Naive thymus-derived CD8-positive, alpha-beta T cell (primary cell): ENCODE measurements at places on chromosomes 6 and 20. TPM values are rescaled to one million over a fixed set of nuclear protein-coding genes. Genes with fewer than 3 reads are reported as not detected.

PACSIN1 gene
- 0.41 TPM for total RNA-seq

ECT2L gene
- 0.26 TPM for total RNA-seq

- no peak overlapping the region for H3K4me3 ChIP-seq
- no peak for DNase-seq
- H3K27ac ChIP-seq: no peak overlapping the region
Observed at GRCh38 chr6:56637640-56638039, 5.0 kb downstream of the DST start.

LTB gene
- 450 TPM for total RNA-seq

- no peak overlapping the region for H3K27ac ChIP-seq
- no peak overlapping the region for H3K4me3 ChIP-seq
- H3K27me3 ChIP-seq: no peaks in the 10 kb centered on the region
- H3K4me1 ChIP-seq: no peaks in the 10 kb centered on the region
- DNase-seq: no peak
Observed at GRCh38 chr20:52529826-52530225, 338.2 kb upstream of the ZFP64 start.

DNA sequence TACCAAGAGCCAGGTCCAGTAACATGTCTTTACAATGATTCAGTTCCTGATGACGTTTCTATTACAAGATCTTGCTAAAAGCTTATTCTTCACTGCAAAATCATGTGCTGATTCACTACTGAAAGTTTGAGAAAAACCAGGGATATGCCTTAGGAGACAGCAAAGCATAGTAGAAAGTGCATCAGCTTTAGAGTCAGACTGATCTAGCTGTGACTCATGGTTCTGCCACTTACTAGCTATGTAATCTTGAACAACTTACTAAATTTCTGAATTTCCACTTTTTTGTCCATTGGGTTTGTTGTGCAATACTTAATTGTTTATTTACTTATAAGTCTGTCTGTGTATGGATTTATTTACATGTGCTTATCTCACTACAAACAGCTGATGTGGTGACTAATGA lies 198.5 kb upstream of the RSPO3 start:
- DNase-seq: no peak
- no peaks in the 10 kb centered on the region for H3K4me1 ChIP-seq
- H3K27me3 ChIP-seq: peaks cover 7% of the 10 kb centered on the region
- H3K36me3 ChIP-seq: no peaks in the 10 kb centered on the region
- no peak overlapping the region for H3K4me3 ChIP-seq

DACT2 gene
- total RNA-seq: not detected

SNX9 gene
- total RNA-seq: 38.2 TPM

- H3K27me3 ChIP-seq: no peaks in the 10 kb centered on the region
- no peak for DNase-seq
- H3K4me3 ChIP-seq: no peak overlapping the region
- no peaks in the 10 kb centered on the region for H3K4me1 ChIP-seq
- H3K27ac ChIP-seq: no peak overlapping the region
Observed at GRCh38 chr20:16302818-16303217, 270.4 kb downstream of the KIF16B start.

- DNase-seq: no peak
- H3K27me3 ChIP-seq: no peaks in the 10 kb centered on the region
- H3K4me1 ChIP-seq: peaks cover 17% of the 10 kb centered on the region
- H3K4me3 ChIP-seq: no peak overlapping the region
- H3K27ac ChIP-seq: no peak overlapping the region
- peaks cover 14% of the 10 kb centered on the region for H3K36me3 ChIP-seq
Observed at GRCh38 chr6:5569491-5569890, 308.2 kb downstream of the FARS2 start.

MOXD1 gene
- total RNA-seq: 0.22 TPM

DNA sequence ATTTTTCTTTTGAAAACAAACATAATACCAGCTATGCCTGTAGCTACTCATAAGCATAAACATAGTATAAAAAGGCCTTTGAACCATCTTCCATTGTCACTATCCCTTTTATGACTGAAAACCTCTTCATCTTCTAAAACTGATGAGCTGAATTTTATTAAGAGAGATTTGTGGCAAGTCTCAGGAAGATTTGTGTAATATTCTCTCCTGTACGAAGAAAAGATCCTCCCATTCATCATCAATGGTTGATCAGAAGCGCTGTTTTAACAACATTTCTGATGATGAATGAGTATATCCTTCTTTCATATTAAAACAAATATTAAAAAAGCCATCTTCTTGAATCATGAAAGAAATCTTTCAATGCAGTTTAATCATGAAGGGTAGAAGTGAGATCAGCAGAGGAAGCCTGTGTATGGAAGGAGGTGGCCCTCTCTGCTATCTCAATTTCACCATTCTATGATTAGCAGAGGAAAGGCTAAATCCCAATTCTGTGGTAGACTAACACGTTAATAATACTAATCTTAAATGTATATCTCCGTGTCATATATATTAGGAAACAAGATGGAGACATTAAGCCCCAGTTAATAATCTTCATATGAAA lies 430.2 kb downstream of the FRK start:
- no peak for DNase-seq
- no peak overlapping the region for H3K27ac ChIP-seq
- no peaks in the 10 kb centered on the region for H3K27me3 ChIP-seq
- H3K36me3 ChIP-seq: no peaks in the 10 kb centered on the region

DNA sequence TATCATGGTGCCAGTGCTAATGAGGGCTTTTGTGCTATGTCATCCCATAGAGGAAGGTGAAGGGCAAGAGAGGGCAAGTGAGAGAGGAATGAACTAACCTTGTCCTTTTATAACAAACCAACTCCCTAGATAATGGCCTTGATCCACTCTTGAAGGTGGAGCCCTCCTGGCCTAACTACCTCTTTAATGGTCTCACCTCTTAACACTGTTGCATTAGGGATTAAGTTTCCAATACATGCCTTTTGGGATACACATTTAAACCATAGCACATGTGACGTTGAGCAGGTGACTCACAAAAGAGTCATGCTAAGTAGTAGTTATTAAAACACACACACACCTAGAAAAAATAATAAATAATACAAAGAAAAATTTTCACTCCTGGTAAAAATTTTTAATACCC lies 36.9 kb downstream of the CCN2 start:
- H3K4me1 ChIP-seq: peaks cover 15% of the 10 kb centered on the region
- peaks cover 20% of the 10 kb centered on the region for H3K27me3 ChIP-seq
- DNase-seq: no peak
- no peak overlapping the region for H3K27ac ChIP-seq
- H3K36me3 ChIP-seq: no peaks in the 10 kb centered on the region

GRCh38 chr6:62980724-62981123 lies 230.5 kb upstream of the FKBP1C start:
- no peak overlapping the region for H3K27ac ChIP-seq
- H3K4me1 ChIP-seq: no peaks in the 10 kb centered on the region
- H3K36me3 ChIP-seq: no peaks in the 10 kb centered on the region
- no peaks in the 10 kb centered on the region for H3K27me3 ChIP-seq
- DNase-seq: no peak

ZSCAN16 gene
- total RNA-seq: 13.9 TPM

SPACA1 gene
- not detected for total RNA-seq

- no peaks in the 10 kb centered on the region for H3K36me3 ChIP-seq
- H3K4me3 ChIP-seq: no peak overlapping the region
- no peak overlapping the region for H3K27ac ChIP-seq
- peaks cover 1% of the 10 kb centered on the region for H3K27me3 ChIP-seq
- no peak for DNase-seq
Observed at GRCh38 chr6:14512246-14512645, 394.7 kb downstream of the CD83 start.

- H3K36me3 ChIP-seq: peaks cover 39% of the 10 kb centered on the region
- H3K4me1 ChIP-seq: peaks cover 24% of the 10 kb centered on the region
- H3K27me3 ChIP-seq: no peaks in the 10 kb centered on the region
- no peak for DNase-seq
- peak overlapping the region; percentile 15 for H3K27ac ChIP-seq
Observed at GRCh38 chr6:138410048-138410735, 6.2 kb downstream of the HEBP2 start.

- DNase-seq: no peak
- H3K4me1 ChIP-seq: no peaks in the 10 kb centered on the region
- no peak overlapping the region for H3K4me3 ChIP-seq
Observed at GRCh38 chr20:40293740-40294139, 395.3 kb downstream of the MAFB start.

- no peak overlapping the region for H3K4me3 ChIP-seq
- no peaks in the 10 kb centered on the region for H3K4me1 ChIP-seq
- DNase-seq: no peak
- H3K27ac ChIP-seq: no peak overlapping the region
- no peaks in the 10 kb centered on the region for H3K27me3 ChIP-seq
Observed at GRCh38 chr6:168123165-168123911, 44.3 kb upstream of the FRMD1 start.

DNA sequence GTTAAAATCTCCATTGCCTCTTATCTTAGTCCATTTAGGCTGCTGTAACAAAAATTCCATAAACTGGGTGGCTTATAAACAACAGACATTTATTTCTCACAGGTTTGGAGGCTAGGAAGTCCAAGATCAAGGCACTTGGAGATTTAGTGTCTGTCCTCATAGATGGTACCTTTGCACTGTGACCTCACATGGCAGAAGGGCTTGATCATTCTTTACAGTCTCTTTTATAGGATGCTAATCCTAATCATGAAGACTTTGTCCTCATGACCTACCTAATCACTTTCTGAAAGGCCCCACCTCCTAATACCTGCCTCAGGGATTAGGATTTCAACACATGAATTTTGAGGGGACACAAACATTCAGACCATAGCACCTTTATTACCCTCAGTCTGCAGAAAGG lies 6.6 kb downstream of the GLO1 start:
- H3K27ac ChIP-seq: no peak overlapping the region
- H3K36me3 ChIP-seq: peaks cover 18% of the 10 kb centered on the region
- no peak overlapping the region for H3K4me3 ChIP-seq
- no peaks in the 10 kb centered on the region for H3K27me3 ChIP-seq
- DNase-seq: no peak

LGSN gene
- 0.14 TPM for total RNA-seq

GRCh38 chr6:40556023-40556422 lies 31.1 kb downstream of the LRFN2 start:
- no peaks in the 10 kb centered on the region for H3K4me1 ChIP-seq
- no peaks in the 10 kb centered on the region for H3K27me3 ChIP-seq
- H3K4me3 ChIP-seq: no peak overlapping the region
- no peak overlapping the region for H3K27ac ChIP-seq
- no peak for DNase-seq
- no peaks in the 10 kb centered on the region for H3K36me3 ChIP-seq

ADTRP gene
- total RNA-seq: 5.0 TPM

POFUT1 gene
- 21.8 TPM for total RNA-seq

- H3K27me3 ChIP-seq: no peaks in the 10 kb centered on the region
- H3K4me1 ChIP-seq: no peaks in the 10 kb centered on the region
- no peak overlapping the region for H3K4me3 ChIP-seq
- H3K27ac ChIP-seq: no peak overlapping the region
- H3K36me3 ChIP-seq: no peaks in the 10 kb centered on the region
- DNase-seq: no peak
Observed at GRCh38 chr6:119215885-119216590, 133.5 kb downstream of the MAN1A1 start.

DNA sequence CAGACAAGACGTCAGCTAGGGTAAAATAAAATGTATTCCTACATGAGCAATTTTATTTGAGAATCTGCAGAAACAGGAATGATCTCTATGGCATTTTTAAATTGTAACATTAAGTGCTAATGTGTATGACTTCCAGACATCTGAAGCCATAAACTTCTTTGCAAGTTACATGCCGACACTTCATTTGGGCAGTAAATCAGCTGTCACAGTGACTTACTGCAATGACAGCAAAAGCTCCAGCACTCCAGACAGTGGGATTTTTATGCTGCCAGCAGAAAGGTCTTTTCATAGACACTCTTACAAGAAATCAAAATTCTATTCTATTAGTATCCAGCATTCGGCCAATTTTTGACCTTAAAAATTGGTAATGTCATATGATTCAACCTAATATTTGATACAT lies 156.3 kb upstream of the SNX9 start:
- H3K36me3 ChIP-seq: no peaks in the 10 kb centered on the region
- H3K4me1 ChIP-seq: peaks cover 13% of the 10 kb centered on the region
- DNase-seq: no peak
- H3K27me3 ChIP-seq: no peaks in the 10 kb centered on the region

- peaks cover 2% of the 10 kb centered on the region for H3K27me3 ChIP-seq
- H3K27ac ChIP-seq: no peak overlapping the region
- no peaks in the 10 kb centered on the region for H3K4me1 ChIP-seq
- no peak overlapping the region for H3K4me3 ChIP-seq
- no peaks in the 10 kb centered on the region for H3K36me3 ChIP-seq
Observed at GRCh38 chr20:59920944-59921343, 12.5 kb downstream of the SYCP2 start.

SSR1 gene
- 112 TPM for total RNA-seq

GRCh38 chr6:148827416-148828045 lies 80.7 kb downstream of the UST start:
- no peaks in the 10 kb centered on the region for H3K4me1 ChIP-seq
- H3K36me3 ChIP-seq: no peaks in the 10 kb centered on the region
- no peak overlapping the region for H3K4me3 ChIP-seq
- H3K27me3 ChIP-seq: no peaks in the 10 kb centered on the region
- no peak overlapping the region for H3K27ac ChIP-seq

DNA sequence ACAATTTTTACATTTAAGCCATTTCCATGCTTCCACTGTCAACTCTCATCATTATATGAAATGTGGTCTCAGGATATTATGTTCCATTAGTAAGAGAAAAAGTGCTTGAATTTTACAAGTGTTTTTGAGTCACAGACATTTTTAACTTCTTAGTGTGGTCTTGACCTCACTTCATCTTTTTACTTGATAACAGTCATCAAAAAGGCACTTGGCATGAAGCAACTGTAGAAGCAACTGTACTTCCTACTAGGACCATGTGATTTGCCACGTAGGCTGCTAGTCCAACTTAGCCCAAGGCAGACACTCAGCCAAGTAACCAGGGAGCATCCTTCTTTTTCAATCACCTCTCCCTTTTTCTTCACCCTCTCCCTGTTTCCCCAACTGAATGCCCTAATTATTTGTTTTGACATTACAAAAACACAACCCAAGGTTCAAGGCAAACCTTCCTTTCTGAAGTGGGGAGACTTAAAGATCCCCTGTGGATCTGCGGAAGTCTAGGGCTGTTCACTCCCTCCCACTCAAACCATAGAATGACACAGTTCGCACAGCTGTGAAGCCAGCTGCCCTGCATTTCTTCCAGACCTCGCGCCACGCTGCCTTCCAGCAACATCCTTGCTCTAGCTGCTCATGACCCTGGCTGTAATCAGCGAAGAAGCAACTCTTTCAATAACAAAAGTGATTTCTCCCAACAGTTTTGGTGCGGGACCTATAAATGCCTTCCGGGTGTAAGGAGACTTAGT lies 45.0 kb downstream of the PHACTR1 start:
- no peaks in the 10 kb centered on the region for H3K4me1 ChIP-seq
- H3K27ac ChIP-seq: no peak overlapping the region
- peaks cover 17% of the 10 kb centered on the region for H3K27me3 ChIP-seq
- DNase-seq: no peak
- no peaks in the 10 kb centered on the region for H3K36me3 ChIP-seq

- H3K4me1 ChIP-seq: no peaks in the 10 kb centered on the region
- no peak for DNase-seq
- H3K4me3 ChIP-seq: no peak overlapping the region
- no peaks in the 10 kb centered on the region for H3K36me3 ChIP-seq
- no peaks in the 10 kb centered on the region for H3K27me3 ChIP-seq
Observed at GRCh38 chr20:7094438-7094997, 327.0 kb downstream of the BMP2 start.
